ENCODE measurements at places on chromosomes 5 and 9. TPM values are rescaled to one million over a fixed set of nuclear protein-coding genes. Genes with fewer than 3 reads are reported as not detected.

DNA sequence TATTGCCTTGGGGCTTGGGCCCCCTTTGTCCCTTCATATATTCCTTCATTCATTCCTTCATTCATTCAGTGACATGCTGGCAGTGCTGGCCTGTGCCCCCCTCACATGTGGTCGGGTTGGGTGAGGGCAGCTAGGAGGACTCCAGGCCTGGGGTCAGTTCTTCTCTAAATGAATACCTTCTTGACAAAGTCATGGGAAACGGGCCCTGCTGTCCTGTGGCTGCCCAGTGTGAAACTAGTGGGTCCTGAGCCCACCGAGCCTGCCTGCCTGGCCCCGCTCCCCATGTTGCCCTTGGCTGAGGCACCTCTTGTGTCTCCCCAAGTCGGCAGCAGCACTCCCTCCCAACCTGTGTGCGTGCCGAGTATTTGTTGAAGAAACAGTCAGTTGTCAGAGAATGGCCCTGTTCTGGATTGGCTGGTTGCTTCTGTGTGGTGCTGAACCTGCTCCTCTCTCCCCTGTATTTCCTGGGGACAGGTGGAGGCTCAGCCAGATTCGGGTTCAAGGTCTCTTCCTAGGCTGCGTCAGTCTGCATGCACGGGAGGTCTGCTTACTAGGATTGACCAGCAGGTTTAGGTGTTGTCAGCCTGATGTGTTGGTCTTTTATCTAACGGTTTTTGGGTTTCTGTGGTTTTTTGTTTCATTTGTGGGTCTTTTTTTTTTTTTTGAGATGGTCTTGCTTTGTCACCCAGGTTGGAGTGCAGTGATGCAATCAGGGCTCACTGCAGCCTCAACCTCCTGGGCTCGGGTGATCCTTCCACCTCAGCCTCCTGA is 3.0 kb upstream of the CEL start:
- DNase-seq, result no peak

GRCh38 chr5:127944125-127944524 is 139.4 kb upstream of the SLC12A2 start:
- no peak for DNase-seq

DNA sequence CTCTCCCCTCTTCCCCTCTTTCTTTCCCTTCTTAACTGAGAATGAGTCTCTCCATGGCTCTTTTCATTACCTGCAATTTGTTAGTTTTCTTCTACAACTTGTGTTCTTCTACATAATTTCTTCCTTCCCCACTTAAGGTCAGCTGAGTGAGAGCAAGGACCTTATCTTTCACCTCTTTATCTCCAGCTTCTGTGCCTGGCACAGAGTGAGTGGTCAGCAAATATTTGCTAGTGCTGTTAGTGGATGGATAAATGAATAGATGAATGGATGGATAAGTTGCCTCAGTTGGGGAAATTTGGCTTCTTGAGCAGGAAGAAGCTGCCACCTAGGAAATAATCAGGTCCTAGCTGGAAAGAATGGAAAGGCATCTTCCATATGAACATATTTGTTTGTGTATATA is 44.6 kb upstream of the PPARGC1B start:
- no peak for DNase-seq

- no peak for DNase-seq
These were observed 39.8 kb upstream of the NEK6 start for GRCh38 chr9:124217836-124218437.

The NR5A1 gene
- total RNA-seq, result not detected

The DMGDH gene
- total RNA-seq, result not detected

The EDIL3 gene
- total RNA-seq, result not detected

DNA sequence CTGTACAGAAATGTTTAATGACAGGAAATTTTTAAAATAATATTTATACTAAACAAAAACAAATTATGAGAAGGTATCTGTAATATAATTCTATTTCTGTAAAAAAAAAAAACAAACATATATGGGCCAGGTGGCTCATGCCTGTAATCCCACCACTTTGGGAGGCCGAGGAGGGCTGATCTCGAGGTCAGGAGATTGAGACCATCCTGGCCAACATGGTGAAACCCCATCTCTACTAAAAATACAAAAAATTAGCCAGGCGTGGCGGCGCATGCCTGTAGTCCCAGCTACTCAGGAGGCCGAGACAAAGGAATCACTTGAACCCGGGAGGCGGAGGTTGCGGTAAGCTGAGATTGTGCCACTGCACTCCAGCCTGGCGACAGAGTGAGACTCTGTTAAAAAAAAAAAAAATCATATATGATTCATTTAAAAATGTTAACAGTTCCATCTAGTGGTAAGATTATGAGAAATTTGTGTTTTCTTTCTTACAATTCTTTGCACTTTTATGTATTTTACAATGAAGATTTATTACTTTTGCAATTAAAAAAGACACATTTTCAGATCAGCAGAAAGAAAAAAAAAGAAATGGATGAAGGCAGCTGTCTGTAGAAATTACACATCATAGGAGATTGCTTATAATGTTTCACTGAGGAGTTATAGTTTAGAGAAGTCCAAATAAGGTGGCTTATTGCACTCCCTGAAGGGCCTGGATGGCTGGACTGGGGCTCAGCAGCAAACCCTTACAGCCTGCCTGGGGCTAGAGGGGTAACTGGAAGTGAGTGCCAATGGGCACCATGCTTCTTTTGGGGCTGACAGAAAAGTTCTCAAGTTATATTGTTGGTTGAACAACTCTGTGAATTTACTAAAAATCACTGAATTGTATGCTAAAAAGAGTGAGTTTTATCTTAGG is 20.3 kb downstream of the C9orf153 start:
- no peak for DNase-seq

GRCh38 chr9:109497226-109498153 is 617 bp downstream of the PTPN3 start:
- DNase-seq, result no peak

The MYMK gene
- not detected for total RNA-seq

The ADAMTS12 gene
- total RNA-seq, result not detected

The TLR4 gene
- 0.72 TPM for total RNA-seq

The FBP1 gene
- 2.7 TPM for total RNA-seq

- DNase-seq, result no peak
These were observed 1649.8 kb downstream of the EFNA5 start for GRCh38 chr5:106020894-106021293.

The IFNA6 gene
- total RNA-seq, result not detected

The CRB2 gene
- total RNA-seq, result not detected

The SMIM33 gene
- total RNA-seq, result 0.34 TPM

DNA sequence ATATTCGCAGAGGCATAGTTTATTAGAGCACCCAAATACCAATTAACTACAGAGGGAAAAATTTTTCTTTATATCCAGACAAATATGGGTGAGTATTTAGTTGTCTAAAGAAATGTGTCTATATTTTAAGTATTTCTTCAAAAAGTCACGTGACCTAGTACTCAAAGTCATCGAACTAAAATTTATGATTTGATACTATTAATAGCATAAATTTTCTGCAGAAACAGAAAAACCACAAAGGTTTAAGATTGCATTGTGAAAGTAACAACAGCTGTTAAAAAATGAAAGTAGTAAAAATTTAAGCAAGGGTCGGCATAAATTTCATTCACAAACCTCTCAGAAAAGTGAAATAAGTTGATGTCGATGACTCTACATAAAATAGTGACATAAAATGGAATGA is 323.9 kb upstream of the RORB start:
- DNase-seq, result no peak

GRCh38 chr9:113633782-113634595 is 170.5 kb downstream of the RGS3 start:
- no peak for DNase-seq

DNA sequence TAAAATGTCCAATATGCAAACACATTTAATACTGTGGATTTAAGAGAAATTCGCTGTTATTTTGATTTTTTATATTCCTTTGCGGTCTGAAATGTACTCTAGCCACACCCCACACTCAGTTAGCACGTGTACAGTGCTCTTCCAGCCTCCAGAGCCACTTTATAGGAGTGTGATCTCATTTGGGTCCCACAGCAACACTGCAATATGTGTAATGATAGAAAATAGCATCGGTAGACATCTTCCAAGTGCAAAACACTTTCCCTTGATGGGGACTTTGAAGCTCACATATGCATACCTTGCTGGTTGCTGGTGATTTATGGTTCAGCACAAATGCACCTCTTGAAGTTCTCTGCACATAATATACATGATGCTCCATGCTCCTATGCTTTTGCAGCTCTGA is 148.3 kb downstream of the GAS1 start:
- DNase-seq, result no peak

DNA sequence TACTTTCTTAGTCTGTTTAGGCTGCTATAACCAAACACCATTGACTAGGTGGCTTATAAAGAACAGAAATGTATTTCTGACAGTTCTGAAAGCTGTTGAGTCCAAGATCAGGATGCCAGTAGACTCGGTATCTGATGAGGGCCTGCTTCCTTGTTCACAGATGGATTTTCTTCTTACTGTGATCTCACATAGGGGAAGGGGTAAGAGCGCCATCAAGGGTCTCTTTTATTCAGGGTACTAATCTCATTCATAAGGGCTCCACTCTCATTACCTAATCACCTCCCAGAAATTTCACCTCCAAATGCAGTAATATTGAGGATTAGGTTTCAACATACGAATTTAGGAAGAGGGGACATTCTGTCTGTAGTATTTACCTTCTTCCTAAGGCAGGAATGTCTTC is 384.0 kb upstream of the DMAC1 start:
- DNase-seq, result no peak

DNA sequence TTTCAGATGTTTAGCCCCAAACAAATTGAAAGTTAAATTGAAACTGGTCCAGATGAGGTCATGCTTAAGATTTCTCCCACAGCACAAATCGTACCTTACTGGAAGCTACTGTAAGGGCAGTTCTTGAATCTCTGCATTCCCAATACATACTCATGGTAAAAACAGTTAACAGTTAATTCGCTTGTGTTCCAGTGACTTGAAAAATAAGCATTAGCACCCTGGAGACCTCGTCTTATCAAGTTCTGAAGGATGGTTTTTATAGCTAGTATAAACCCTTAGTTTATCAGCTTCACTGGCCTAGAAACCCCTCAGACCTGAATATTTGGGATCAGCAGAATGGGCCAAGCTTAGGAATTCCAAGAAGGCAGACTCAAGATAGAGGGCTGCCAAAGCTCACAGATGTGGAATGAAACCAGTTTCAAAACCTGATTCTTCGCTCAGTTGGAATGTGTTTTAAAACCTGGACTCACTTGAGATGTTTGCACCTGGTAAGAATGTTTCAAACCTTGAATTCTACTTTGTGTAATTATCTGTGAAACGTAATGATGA is 103.6 kb downstream of the C9orf152 start:
- DNase-seq, result no peak

- DNase-seq, result no peak
These were observed 465.6 kb upstream of the KIF2A start for GRCh38 chr5:61840361-61840760.

GRCh38 chr5:169029037-169029436 is 271.9 kb downstream of the SLIT3 start:
- DNase-seq, result no peak

GRCh38 chr9:134516464-134516863 is 125.1 kb upstream of the COL5A1 start:
- no peak for DNase-seq

The PCDHGB7 gene
- total RNA-seq, result 0.11 TPM

GRCh38 chr9:90141723-90142122 is 500.9 kb downstream of the DIRAS2 start:
- DNase-seq, result no peak

The SCGB3A2 gene
- total RNA-seq, result not detected

The DHX29 gene
- total RNA-seq, result 18.9 TPM

The ABCA1 gene
- 1.4 TPM for total RNA-seq
